ENCODE measurements at places on chromosomes 5 and 9.

GRCh38 chr5:112709416-112709815, 28.3 kb upstream of the APC start:
- no peak for DNase-seq

- DNase-seq = no peak
Observed at GRCh38 chr9:95459851-95460517, 56.8 kb downstream of the PTCH1 start.

GRCh38 chr9:127500862-127501261, 49.6 kb downstream of the LRSAM1 start:
- no peak for DNase-seq

GRCh38 chr5:158929552-158930218, 170.0 kb downstream of the EBF1 start:
- DNase-seq = no peak

GRCh38 chr5:111859533-111860270, 102.7 kb upstream of the NREP start:
- DNase-seq = no peak

Measured in esophagus squamous epithelium (tissue), 5 donors.